ENCODE measurements at places on chromosomes 12 and 14. TPM values are rescaled to one million over a fixed set of nuclear protein-coding genes. Genes with fewer than 3 reads are reported as not detected.

The SLC2A13 gene
- total RNA-seq: 12.3 TPM

The CCDC177 gene
- total RNA-seq: not detected

The TAS2R14 gene
- total RNA-seq: 7.2 TPM

DNA sequence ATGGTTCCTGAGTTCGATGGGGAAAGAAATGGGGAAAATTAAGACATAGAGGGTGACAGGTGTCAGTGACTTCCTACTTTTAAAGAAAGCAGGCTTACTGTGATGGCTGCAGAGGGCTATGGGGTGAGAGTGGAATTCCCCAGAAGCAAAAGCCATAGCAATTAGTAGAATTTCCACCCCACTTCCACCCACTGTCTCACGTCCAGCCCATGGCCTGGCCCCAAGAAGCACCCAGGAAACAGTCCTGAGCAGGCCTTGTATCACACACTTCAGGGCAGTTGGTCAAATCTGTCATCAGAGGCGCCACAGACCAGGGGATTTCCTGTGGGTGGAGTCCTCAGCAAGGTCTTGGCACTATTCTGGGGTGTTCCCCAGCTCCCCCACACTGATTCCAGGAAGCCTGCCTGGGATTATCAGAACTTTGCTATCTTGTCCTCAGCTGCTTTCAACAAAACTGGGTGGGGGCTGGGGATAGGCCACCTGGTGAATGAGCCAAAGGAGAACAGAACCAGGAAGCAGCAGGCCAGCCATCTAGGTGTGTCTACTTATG, 120.1 kb upstream of the CCND2 start:
- no peak for DNase-seq
- no peak overlapping the region for H3K4me3 ChIP-seq
- H3K4me1 ChIP-seq: no peaks in the 10 kb centered on the region
- no peak overlapping the region for H3K27ac ChIP-seq

GRCh38 chr12:31260840-31261239, 65.1 kb downstream of the SINHCAF start:
- DNase-seq: no peak
- H3K4me1 ChIP-seq: no peaks in the 10 kb centered on the region
- H3K27me3 ChIP-seq: no peaks in the 10 kb centered on the region
- no peak overlapping the region for H3K4me3 ChIP-seq
- H3K36me3 ChIP-seq: no peaks in the 10 kb centered on the region

GRCh38 chr14:40911141-40911540, 695.5 kb upstream of the LRFN5 start:
- no peaks in the 10 kb centered on the region for H3K4me1 ChIP-seq
- DNase-seq: no peak
- H3K36me3 ChIP-seq: no peaks in the 10 kb centered on the region
- no peak overlapping the region for H3K4me3 ChIP-seq
- no peaks in the 10 kb centered on the region for H3K27me3 ChIP-seq

GRCh38 chr12:2270846-2271245, 218.1 kb downstream of the CACNA1C start:
- no peaks in the 10 kb centered on the region for H3K36me3 ChIP-seq
- no peaks in the 10 kb centered on the region for H3K27me3 ChIP-seq
- H3K4me1 ChIP-seq: peaks cover 50% of the 10 kb centered on the region
- no peak overlapping the region for H3K4me3 ChIP-seq
- DNase-seq: no peak

GRCh38 chr12:32284561-32284960, 114.8 kb upstream of the FGD4 start:
- H3K27ac ChIP-seq: no peak overlapping the region
- no peak for DNase-seq
- no peaks in the 10 kb centered on the region for H3K4me1 ChIP-seq
- H3K4me3 ChIP-seq: no peak overlapping the region
- H3K27me3 ChIP-seq: no peaks in the 10 kb centered on the region

DNA sequence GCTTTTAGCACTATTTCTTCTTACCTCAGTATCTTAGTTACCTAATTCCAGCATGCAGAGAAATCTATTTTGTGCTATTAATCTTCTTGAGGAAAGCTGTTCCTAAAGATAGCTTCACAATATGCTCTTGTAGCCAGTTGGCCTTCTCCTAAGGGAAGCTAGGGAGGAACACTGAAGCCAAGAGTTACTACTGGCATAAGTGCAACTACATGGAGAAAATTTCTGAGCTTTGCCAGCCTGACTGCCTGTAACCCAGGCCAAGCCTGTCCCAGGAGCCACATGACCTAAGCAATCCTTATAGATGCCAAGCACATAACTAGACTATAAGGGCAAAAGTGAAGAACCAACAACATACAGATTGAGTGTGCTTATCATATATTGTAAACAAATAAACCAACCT, 890.2 kb downstream of the FLRT2 start:
- H3K4me3 ChIP-seq: no peak overlapping the region
- no peaks in the 10 kb centered on the region for H3K4me1 ChIP-seq
- no peaks in the 10 kb centered on the region for H3K27me3 ChIP-seq
- DNase-seq: no peak

DNA sequence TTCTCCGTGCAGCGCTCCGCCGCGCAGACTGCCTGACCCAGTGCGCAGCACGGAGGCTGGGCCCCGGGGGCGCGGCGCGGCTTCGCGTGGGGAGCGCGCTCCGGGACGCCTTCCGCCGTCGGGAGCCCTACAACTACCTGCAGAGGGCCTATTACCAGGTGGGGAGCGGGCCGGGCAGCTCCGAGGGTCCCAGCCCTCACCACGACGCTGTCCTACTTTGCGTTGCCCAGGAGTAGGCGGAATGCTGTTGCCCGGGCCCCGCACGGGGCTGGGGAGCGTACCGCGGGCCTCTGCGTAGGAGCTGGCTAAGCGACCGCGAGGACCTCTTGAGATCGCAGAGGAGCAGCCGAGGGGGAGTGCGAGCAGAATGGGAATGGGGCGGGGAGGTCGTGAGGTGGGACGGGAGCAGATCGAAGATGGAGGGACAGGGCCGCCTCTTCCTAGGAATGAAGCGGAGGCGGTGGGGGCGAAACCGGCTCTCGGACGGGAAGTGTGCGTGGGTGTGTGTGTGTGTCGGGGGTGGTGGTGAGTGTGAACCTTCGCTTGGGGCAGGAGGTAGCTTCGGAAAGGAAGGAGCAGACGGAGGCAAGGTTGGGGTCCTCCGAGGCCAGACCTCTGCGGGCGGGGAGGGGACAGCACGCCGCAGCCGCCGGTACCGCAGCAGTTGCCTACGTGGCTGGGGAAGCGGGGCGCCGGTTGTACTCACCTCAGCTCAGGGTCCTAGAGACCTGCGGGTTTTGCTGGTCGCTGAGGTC, 751 bp downstream of the P3H3 start:
- H3K27ac ChIP-seq: peak overlapping the region; percentile 91
- H3K36me3 ChIP-seq: peaks cover 28% of the 10 kb centered on the region
- H3K4me1 ChIP-seq: peaks cover 21% of the 10 kb centered on the region
- DNase-seq: peak; percentile 97
- H3K4me3 ChIP-seq: peak overlapping the region; percentile 99

The USP44 gene
- total RNA-seq: under 0.01 TPM

The SCAF11 gene
- 138 TPM for total RNA-seq

- H3K4me3 ChIP-seq: no peak overlapping the region
- H3K4me1 ChIP-seq: no peaks in the 10 kb centered on the region
- no peak overlapping the region for H3K27ac ChIP-seq
- no peaks in the 10 kb centered on the region for H3K27me3 ChIP-seq
- no peak for DNase-seq
Measured at GRCh38 chr14:97253756-97254155, 456.6 kb downstream of the VRK1 start.
